ENCODE measurements at places on chromosomes 7 and 10.

GRCh38 chr10:116836083-116836482, 13.2 kb upstream of the ENO4 start:
- no peak for DNase-seq

DNA sequence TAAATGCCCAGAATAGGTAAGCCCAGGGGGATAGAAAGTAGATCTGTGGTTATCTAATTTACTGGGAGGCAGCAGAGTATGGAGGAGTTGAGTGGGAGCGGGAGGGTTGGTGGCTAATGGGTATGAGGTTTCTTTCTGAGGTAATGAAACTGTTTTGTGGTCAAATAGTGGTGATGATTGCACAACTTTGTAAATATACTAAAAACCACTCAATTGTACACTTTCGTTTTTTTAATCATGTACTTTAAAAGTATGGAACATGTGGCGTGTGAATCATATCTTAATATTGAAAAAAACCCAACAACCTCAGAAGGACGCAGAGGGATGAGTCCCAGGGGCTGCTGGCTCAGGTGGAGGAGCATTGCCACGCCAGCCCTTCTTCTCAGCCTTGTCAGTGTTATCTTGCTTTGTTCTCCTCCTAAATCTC, 118.1 kb downstream of the WDR11 start:
- DNase-seq = no peak

DNA sequence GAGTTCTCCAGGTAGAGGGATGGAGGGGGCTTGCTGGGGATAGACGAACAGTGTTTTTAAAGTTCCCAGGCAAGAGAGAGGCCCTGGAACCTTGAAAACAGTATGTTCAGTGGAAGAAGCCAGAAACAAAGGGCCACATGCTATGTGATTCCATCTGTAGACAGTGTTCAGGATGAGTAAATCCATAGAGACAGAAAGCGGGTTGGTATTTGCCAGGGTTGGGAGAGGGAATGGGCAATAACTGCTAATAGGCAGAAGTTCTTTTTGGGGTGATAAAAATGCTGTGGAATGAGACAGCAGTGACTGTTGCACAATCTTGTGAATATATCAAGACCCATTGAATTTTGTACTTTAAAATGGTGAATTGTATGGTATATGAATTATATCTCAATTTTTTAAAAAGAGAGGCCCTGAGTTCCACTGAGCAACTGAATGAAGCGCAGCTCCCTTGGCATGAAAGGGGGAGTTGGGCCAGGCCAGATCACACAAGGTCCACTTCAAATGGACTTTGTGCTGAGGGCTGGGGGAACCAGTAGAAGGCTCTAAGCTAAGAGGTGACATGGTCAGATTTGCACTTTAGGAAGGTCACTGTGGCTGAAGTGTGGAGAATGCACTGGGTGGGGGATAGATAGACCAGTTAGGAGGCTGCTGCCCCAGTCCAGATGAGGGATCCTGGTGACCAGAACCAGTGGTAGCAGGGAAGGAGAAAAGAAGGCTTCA, 34.0 kb downstream of the LEP start:
- DNase-seq = no peak

DNA sequence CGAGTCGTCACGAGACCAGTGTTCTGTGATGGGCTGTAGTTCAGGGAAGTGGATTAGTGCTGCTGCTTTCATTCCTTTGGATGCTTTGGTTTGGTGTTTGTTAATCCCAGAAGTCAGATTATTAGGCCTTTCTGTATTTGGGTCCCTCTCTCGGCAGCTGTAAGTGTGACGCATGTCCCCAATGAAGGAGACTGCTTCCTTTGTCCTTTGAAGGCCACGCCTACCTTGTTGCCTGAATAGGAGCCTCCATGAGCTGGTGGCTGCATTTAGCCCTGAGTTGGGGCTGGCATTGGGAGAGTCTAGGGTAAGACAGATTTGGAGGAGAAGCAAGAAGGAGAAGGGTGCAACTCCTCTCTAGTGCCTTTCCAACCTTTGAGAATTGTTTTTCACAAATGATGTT, 34.5 kb downstream of the DOCK1 start:
- no peak for DNase-seq

GRCh38 chr7:18505870-18506460, 10.4 kb downstream of the HDAC9 start:
- no peak for DNase-seq

GRCh38 chr10:29669149-29669548, 34.4 kb upstream of the SVIL start:
- DNase-seq = no peak

DNA sequence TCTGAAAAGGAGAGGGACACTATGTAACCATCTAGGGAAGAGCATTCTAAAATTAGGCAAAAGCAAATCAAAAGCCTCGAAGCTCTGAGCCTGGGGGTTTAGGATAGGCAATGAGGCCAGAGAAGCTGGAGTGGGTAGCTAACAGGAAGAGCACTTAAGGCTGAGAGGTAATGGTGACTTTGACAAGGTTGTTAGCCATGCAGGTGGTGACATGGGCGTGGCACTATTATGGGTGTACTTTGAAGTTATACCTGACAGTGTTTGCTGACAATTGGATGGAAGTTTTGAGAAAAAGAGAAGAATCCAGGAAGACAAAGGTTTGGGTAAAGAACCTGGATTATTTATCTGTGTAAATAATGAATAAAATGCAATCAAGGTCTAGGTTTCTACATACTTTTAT, 383.0 kb upstream of the SEMA3C start:
- no peak for DNase-seq

DNA sequence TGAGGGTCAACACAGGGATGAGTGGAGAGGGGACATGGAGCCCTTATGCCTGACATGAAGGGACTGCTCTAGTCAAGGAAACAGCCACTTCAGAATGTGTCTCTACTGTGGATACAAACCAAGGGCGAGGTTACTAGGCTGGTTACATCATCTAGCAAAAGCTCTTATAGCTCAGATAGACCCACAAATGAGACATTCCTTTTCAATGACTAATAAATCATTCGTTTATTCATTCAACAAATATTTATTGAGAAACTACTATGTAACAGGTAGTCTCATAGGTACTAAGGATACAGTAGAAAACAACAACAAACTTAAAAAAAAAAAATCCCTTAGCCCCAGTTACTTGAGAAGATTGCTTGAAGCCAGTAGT, 219.5 kb downstream of the KIAA1217 start:
- DNase-seq = no peak

DNA sequence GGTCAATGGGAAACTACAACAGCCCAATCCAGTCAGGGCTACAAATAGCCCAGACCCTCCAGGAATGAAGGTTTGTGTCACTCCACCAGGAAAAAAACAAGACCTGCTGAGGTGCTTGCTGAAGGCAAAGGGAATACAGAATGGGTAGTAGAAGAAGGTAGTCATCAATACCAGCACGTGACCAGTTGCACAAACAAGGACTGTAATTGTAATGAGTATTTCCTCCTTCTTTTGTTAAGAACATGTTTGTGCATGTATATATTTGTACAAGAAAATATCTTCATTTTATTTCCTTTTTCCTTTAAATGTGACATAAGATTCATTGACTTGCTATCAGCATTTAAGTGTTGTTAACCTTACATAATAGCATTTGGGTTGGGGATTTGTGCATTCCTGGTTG, 229.3 kb downstream of the IMMP2L start:
- no peak for DNase-seq

DNA sequence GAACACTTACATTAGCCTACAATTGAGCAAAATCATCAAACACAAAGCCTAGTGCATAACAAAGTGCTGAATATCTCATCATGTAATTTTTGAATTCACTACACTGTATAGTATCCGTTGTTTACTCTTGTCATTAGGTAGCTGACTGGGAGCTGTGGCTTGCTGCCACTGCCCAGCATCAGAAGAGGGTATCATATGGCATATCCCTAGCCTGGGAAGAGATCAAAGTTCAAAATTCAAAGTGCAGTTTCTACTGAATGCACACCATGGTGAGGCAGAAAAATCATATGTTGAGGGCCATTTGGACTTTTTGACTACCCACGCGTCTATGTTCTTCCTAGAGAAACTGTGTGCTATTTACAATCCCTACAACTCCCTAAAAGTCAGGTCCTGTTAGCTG, 7.5 kb upstream of the ZC3HAV1 start:
- no peak for DNase-seq

- no peak for DNase-seq
Measured at GRCh38 chr10:21083861-21084260, 186.8 kb upstream of the NEBL start.

GRCh38 chr10:33252794-33253203, 81.7 kb downstream of the NRP1 start:
- no peak for DNase-seq

DNA sequence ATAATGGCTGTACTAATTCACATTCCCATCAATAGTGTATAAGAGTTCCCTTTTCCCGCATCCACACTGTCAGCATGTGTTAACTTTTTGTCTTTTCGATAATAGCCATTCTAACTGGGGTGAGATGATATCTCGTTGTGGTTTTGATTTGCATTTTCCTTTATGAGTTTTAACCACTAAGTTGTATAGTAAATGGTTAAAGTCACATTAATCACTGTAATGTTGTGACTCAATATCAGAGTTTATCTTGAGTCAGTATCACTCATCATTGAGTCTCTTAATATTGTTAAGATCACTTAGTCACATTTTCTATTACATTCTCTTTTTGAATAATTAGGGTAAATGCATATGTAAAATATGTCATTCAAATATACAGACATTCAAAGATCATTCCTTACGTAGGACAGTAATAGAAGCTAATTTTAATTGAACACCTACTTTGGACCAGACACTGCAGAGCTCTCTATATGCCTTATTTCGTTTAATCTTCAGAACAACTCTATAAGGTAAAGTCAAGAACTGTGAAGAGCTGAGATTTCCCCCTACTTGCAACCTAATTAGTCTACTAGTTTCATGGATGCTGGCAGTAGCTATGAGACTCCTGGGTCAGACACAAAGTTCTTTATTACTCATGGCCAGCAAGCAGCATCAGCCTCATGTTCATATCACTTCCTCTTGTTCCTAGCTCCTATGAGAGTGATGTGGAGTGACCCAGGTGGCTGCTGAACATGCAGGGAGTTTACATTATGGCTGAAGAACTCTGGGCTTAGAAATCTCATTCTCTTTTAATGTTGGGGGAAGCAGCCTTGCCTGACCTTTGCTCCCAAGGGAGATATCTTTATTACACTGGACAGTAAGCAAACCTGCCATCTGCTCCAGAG, 30.5 kb downstream of the CREB5 start:
- no peak for DNase-seq

DNA sequence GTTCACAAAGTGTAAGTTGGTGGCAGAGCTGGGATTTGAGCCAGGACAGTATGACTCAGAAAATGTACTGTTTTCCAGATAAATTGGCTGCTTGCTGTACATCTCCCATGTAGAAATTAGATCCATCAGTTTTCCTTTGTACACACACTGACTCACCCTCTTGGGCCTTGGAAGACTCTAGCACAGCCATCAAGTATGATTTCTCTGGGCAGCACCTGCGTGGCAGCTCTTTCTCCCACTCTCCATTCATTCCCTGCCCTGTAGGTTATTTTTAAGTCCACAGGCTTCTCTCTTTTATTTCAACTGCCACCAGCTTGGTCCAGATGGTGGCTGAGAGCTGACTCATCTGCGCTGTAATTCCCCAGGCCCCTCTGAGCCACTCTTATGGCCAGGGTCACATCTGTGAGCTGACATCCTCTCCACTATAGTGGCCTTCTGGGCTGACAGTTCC, 28.3 kb upstream of the SDK1 start:
- no peak for DNase-seq

DNA sequence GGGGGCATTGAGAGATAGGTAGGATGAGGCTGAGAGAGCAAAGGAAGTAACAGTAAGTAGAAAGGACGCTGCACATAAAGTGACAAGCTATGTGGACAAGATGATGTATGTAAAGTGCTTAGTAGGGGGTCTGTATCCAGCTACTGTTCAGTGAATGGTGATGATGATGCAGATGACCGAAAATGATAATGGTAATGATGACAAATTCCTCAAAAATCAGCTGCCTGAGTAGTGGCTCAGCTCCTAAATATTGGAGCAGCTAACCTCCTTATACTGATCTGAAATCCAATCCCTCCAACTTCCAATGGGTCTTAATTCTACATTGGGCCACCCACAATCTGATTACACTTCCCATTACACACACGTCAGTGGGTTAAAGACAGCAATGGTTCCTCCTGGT, 27.1 kb upstream of the KCNMA1 start:
- no peak for DNase-seq

GRCh38 chr10:61164458-61165160, 220.6 kb upstream of the RHOBTB1 start:
- DNase-seq = peak; percentile 93

DNA sequence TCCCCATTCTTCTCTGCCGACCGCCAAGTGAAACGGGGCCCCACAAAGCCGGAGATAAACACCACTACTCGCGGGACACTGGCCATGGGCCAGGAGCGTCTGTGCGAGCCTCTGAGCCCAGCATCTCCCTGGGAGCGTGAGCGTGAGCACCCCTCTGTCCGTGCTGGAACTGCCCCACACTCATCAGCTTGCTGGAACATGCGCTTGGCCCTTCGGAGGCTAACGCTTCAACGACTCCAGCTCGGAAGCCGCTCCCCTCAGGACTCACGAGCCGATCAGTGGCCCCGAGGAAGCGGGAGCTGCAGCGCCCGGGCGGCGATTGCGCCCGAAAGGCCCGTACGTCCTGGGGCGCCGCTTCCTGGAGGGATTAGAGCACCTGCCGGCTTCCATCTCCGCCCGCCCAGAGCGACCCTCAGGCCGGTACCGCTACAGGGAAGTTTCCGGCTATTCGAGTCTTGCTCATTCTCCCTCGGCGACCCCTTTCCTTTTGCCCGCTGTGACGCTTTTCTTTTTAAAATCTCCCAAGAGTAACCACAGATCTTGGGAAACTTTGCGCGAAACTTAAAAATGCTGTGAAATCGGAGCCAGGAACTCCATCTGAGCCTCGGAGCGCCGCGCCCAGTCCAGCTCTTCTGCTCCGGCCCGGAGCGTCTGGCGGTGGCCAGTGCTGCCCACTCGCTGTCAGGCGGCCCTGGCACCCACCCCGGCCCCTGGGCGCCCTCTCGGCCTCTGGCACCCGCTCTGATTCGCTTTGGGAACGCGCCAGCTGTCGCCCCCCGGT, 1.0 kb downstream of the TLL2 start:
- no peak for DNase-seq

GRCh38 chr10:71790749-71791440, 17.6 kb upstream of the VSIR start:
- no peak for DNase-seq

- DNase-seq = no peak
Measured at GRCh38 chr10:110507346-110507745, 9.6 kb downstream of the DUSP5 start.

DNA sequence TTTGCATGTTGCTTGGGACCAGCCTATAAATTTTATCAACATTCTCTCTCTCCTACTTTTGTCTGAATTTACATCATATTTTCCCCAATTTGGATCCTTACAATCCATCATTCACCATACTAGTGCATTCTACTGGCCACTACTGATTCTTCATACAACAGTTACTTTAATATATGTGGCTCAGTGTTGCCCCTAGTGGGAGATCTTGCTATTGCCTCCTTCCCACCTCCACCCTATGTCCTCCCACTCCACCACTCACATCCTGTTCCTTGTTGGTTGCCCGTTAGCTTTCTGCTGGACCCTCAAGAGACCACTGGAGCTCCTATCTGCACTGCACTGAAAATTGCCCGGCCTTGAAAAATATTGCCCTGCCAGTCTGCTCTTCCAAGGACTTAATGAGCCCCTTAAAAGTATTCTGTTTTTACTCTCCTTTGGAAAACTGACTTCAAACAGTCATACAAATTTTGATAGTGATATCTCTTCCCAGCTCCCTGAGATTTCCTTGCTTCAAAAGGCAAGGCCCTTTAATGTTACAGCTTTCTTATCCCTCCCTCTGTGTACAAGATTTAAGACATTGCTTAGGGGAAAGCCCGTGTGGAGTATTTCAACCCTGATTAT, 243.2 kb upstream of the TMEM229A start:
- DNase-seq = no peak
